ENCODE measurements at places on chromosomes 16 and 17. TPM values are rescaled to one million over a fixed set of nuclear protein-coding genes. Genes with fewer than 3 reads are reported as not detected.
A peak's percentile ranks its signal among the peaks of the same experiment; 100 is the strongest.

Gene C16orf78
- polyA plus RNA-seq: not detected

GRCh38 chr17:42980766-42981397 lies 517 bp downstream of the RUNDC1 start:
- DNase-seq: peak; percentile 69

GRCh38 chr17:76182016-76182764 lies 41.1 kb upstream of the FOXJ1 start:
- DNase-seq: peak; percentile 92

- DNase-seq: no peak
Measured at GRCh38 chr17:28937044-28937729, 14.1 kb downstream of the PHF12 start.

GRCh38 chr16:87369796-87370719 lies 13.5 kb downstream of the FBXO31 start:
- no peak for DNase-seq
